ENCODE measurements at places on chromosomes 3 and 15. TPM values are rescaled to one million over a fixed set of nuclear protein-coding genes. Genes with fewer than 3 reads are reported as not detected.
A peak's percentile ranks its signal among the peaks of the same experiment; 100 is the strongest.

DNA sequence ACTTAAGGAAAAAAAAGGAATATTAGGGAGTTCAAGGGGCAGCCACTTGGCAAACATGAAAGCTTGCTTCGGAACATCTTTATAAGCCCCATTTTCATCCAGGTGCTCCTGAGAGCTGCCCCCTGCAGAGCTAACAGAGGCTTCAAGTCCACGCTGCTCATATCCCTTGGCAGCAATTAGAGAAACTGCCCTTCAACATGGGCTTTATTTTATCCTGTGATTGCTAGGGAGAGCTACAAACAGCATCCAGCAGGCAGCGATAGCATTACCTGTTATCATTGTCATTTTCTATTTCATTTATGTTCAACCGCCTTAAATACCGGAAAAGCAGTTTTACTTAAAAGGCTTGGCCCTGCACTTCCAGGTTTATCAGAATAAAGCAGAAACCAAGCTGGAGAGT lies 68.4 kb upstream of the MCTP2 start:
- DNase-seq = no peak

- DNase-seq = no peak
Observed at GRCh38 chr3:172356427-172356826, 91.8 kb downstream of the GHSR start.

DNA sequence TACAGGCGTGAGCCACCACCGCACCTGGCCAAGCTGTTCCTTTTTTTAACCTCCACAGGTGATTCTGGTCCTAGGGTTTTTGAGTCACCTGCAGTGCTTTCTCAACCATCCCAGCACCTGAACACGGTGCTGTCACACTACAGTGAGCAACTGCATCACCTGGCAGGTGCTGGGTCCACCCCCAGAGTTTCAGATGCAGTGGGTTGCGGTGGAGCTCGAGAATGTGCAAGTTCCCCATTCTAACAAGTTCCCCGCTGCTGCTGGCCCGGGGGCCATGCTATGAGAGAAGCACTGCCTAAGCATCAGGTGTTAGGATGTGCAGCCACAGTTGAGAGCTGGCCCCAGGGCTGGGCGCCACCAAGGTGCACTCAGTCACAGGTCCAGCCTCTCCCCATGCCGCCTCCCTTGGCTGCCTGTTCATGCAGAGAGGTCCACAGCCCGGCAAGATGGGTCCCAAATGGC lies 18.0 kb downstream of the ISG20 start:
- DNase-seq = no peak

The P2RY1 gene
- 6.8 TPM for total RNA-seq

DNA sequence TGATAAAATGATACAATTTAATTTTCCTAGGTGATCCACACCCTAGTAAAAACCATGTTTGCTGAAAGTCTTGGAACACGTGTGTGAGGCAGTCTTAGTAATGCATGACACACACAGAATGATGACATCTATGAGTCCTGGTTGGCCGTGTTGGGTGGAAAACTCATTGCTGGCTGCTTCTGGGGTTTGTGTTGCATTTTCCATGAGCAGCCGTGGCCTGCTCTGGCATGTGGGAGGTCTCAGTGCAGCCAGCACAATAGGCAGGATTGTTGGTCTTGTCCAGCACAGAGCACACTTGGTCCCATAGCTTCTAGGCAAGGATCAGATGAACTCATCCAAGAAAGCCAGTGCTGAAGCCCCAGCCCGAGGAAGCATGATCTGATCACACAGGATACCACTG lies 172.8 kb upstream of the UBE3A start:
- peak; percentile 65 for DNase-seq
